ENCODE measurements at places on chromosomes 5 and 9.

DNA sequence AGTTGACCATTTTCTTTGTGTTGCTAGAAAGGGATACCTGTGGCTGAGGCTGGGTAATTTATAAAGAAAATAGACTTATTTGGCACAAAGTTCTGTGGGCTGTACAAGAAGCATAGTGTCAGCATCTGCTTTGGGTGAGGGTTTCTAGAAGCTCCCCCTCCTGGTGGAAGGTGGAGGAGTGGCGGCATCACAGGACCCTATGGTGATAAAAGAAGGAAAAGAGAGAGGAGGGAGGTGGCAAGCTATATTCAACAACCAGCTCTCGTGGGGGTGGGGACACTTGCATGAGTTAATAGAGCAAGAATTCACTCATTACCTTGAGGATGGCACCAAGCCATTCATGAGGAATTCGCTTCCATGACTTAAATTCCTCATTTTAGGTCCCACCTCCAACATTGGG, 2041.4 kb upstream of the CDH9 start:
- DNase-seq, result no peak

DNA sequence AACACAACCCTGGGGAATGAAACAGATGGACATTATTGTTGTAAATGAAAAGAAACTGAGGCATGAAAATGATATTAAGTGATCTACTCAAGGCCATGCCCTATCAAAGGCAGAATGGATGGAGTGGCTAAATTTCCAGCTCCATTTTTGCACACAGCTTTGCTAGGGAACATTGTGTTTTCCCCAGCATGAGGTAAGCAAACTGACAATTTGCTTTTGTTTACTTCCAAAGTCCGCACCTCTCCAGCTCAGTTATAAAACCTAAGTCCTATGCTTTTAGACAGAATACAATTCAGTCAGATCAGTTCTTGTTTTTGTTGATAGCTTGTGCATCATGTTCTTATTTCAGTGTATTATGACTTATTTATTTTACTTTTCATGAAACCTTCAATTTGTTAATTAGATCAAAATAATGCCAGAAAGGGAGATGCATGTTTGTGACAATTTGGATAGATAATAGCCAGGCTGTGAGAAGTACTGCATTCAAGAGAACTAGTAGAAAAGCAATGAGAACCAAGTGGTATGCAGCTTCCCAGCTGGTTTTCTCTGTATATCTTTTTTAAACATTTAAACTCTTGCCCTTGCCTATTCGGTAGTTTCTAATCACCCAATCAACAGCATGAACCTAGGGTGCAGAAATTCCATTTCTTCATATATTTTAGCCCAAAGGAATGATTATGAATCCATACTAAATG, 380.8 kb downstream of the SPATA31D1 start:
- DNase-seq, result no peak

- DNase-seq, result no peak
These were observed 244.3 kb upstream of the PUM3 start for GRCh38 chr9:3088219-3088618.

DNA sequence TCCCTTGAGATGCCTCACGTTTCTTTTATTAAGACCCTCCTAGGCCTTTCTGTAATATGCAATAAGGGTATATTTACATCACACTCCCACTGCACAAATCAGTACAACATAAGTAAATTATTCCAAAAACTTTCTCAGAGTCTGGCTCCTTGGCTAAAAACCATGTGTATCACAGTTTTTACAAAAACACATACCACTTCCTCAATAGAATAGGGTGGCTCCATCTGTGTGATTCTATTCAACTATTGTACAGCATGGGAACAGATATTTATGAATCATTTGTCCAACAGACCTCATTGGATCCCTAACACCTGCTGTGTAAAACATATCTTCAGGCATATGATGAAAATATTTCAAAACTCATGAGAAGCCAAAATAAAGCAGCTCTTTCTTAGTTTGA, 502.7 kb downstream of the EFNA5 start:
- DNase-seq, result no peak

DNA sequence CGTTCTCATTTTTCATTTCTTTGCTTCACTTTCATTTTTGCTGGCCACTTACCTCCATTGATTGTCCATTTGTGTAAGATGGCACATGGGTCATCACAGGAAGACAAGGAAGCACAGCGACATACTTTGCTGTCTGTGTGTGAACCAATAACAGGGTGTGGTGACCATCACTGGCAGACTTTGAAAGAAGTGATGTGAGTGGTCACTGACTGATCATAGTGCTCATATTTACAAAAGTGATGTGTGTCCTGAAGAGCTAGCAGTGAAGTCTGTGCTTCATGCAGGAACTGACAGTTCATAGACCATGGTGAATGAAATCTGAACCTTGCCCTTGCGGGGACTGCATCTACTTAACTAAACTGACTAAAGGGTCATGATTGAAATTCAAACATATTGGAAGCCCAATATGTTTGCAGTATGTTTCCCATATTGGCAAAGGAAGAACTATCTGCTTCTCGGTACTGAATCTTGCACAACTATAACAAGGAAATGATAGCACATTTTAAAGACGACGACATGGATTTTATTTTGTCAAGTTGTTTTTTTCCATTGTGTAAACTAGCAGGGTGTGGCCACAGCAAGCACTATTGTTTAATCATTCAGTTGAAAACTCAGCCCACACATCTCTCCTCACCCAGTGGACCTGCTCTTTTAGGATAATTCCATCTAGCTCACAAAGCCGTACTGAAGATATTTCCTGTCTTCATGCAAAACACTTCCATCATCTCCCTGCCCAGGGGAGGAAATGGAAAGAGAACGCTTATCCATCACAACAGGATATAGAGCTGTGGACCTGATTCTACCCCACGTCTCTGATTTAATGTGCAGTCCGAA, 232.0 kb upstream of the ANKRD55 start:
- DNase-seq, result no peak

DNA sequence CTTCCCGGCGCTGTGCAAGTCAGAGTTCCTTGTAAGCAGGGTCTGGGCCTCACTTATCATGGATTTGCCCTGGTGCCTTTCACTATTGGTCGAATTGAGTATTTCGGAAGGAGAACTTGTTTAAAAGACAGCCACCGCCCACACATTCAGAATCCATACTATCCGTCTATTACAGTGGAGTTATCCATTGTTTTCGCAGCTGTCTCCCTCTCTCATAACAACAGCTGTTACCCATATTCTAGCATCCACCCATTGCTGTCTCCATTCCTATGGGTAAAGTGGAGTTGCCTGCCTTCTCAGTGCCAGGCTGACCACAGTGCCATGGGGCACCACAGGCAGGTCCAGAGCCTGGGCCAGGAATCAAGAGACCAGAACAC, 20.2 kb downstream of the FAXDC2 start:
- no peak for DNase-seq

GRCh38 chr9:17929506-17929905, 350.6 kb downstream of the SH3GL2 start:
- no peak for DNase-seq

GRCh38 chr5:91645347-91645746, 262.2 kb upstream of the ARRDC3 start:
- no peak for DNase-seq

GRCh38 chr5:94314460-94315131, 303.8 kb downstream of the KIAA0825 start:
- DNase-seq, result no peak

GRCh38 chr5:34511915-34512314, 144.2 kb upstream of the RAI14 start:
- DNase-seq, result no peak

DNA sequence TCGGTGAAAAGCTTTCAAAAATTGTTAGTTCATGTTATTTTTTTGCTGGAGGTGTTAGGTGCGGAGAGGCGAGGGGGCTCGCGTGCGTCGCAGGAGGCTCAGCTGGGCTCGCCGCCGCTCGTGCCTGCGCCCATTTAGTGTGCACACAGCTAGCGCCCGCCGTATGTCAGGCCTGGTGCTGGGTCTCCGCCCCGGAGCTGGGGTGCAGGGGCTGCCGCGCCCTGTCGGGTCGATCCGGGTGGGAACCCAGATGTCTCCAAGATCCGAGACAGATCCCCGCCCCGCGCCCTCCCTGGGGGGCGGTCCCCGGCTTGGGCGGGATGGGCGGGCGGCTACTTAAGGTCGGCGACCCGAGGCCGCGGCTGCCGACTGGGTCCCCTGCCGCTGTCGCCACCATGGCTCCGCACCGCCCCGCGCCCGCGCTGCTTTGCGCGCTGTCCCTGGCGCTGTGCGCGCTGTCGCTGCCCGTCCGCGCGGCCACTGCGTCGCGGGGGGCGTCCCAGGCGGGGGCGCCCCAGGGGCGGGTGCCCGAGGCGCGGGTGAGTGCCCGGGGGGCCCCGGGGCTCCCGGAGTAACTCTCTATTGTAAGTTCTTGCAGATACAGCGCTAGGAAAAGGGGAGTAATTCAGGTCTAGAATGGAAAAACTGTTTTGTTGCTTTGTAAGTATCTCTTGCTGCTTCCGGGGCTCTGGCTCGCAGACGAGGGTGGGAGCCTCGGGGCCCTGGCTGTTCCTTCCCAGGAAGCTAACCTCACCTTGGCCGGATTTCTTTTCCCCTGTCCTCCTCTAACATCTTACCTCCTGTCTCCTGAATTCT, 31.7 kb downstream of the GSN start:
- no peak for DNase-seq

DNA sequence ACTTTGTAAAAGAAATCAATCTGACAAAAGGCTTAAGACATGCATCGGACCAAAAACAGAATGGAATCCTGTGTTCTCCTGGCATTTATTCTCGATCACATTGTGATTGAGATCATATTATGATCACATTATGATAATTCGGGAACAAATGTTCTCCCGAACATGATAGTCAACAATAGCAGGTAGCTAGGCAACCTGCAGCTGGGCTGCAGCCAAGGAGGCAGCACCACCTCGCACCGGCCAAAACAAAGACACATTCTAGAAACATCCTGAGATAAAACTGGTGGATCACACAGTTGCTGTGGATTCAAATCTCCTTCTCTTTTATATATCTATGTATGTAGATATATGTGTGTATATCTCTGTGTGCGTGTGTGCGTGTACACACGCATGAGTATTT, 480.6 kb upstream of the CYLC2 start:
- no peak for DNase-seq

GRCh38 chr5:140041492-140042392, 1.4 kb downstream of the NRG2 start:
- no peak for DNase-seq

- no peak for DNase-seq
These were observed 6.0 kb upstream of the NIPBL start for GRCh38 chr5:36870399-36871040.

GRCh38 chr9:75941577-75942311, 51.3 kb downstream of the PCSK5 start:
- no peak for DNase-seq

DNA sequence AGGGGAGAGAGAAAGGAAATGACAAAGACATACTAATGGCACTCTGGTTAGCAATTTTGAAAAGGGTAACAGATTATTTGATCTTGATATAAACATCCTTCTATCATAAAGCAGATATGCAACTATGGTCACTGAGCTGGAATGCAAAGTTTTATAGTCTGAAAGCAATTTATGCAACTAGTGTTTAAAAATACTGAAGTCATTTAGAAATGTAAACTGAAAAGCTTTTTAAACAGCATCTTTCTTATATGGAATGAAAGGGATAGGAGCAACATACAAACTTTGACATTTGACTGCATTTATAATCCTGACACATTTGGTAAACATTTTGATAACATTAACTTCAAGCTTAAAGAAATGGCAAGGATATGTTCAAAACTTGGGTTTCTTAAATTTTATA, 28.7 kb upstream of the ADAMTS19 start:
- no peak for DNase-seq

- no peak for DNase-seq
These were observed 28.6 kb upstream of the TRIM14 start for GRCh38 chr9:98147582-98147981.

- DNase-seq, result no peak
These were observed 1.4 kb downstream of the ADAMTS12 start for GRCh38 chr5:33890131-33891032.

- no peak for DNase-seq
These were observed 165.2 kb downstream of the PDE4D start for GRCh38 chr5:59728356-59728755.

DNA sequence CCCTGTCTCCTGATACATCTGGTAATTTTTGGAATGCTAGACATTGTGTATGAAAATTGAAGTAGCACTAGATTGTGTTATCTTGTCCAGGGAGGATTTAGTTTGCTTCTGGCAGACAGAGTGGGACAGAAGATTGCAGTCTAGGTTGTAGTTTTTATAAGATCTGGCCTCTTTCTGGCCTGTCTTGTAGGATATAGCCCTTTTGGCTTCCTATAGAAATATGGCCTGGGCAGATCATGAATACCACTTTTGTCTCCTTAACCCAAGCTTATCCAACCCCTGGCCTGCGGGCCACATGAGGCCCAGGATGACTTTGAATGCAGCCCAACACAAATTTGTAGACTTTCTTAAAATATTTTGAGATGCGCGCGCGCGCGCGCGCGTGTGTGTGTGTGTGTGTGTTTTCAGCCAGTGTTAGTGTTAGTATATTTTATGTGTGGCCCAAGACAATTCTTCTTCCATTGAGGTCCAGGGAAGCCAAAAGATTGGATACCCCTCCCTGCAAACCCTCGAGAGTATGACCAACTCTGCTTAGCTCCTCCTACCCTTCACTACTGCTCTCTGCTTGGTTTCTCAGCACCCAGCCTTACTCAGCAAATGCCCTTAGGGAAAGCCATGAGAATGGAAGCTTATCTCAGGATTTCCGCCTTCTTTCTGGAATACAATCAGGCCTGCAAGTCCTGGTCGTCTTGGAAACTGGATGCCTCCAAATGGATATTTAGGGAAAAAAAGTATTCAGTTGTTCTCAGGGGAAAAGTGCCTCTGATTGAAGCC, 26.5 kb downstream of the ANKRD33B start:
- no peak for DNase-seq

- no peak for DNase-seq
These were observed 45.8 kb upstream of the PRDM9 start for GRCh38 chr5:23461576-23461975.

Measured in stimulated activated CD4-positive, alpha-beta T cell treated with anti-CD3 and anti-CD28 coated beads, Interleukin-4, amount 100 ng/mL, for 48 hours (primary cell).